ENCODE measurements at places on chromosomes 7 and 10.

GRCh38 chr10:96719200-96719599, 1.1 kb downstream of the PIK3AP1 start:
- no peak for DNase-seq

DNA sequence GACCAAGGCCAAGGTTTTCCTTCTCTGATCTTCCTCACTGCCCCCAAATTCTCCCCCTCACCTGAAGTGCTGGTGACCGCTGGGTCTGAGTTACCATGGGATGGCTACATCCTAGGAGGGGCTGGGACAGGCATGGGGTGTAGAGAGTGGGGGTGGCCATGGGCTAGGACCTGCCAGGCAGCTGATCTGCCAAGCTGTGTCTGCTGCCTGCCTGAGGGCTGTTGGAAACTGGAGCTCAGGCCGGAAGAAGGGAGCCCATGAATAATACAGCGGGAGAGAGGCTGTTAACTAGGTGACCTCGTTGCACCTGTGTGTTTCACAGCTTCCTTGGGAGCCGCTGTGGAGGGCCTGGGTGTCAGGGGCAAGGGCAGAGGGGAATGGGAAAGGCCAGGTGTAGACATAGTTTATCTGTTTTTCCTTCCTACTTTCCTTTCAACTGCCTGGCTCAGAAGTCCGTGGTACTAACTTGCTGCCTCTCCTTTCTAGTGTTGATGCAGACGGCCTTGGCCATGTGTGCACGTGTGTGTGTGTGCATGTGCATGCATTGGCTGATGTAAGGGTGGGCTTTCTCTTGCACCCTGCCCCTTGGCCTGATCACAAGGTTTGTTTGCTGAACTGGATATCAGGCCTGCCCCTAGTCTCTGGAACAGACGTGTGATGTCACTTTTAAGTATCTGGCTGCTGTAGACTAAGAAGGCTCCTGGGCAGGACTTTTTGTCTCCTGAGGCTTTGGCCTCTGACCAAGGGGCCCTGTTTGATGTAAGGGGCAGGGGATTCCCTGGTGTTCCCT, 11.9 kb downstream of the CDH23 start:
- no peak for DNase-seq

- no peak for DNase-seq
These were observed 54.1 kb downstream of the SLIT1 start for GRCh38 chr10:97131666-97132065.

GRCh38 chr7:72334698-72335097, 77.4 kb downstream of the CALN1 start:
- DNase-seq = no peak

GRCh38 chr10:3848775-3849635, 64.0 kb upstream of the KLF6 start:
- no peak for DNase-seq

DNA sequence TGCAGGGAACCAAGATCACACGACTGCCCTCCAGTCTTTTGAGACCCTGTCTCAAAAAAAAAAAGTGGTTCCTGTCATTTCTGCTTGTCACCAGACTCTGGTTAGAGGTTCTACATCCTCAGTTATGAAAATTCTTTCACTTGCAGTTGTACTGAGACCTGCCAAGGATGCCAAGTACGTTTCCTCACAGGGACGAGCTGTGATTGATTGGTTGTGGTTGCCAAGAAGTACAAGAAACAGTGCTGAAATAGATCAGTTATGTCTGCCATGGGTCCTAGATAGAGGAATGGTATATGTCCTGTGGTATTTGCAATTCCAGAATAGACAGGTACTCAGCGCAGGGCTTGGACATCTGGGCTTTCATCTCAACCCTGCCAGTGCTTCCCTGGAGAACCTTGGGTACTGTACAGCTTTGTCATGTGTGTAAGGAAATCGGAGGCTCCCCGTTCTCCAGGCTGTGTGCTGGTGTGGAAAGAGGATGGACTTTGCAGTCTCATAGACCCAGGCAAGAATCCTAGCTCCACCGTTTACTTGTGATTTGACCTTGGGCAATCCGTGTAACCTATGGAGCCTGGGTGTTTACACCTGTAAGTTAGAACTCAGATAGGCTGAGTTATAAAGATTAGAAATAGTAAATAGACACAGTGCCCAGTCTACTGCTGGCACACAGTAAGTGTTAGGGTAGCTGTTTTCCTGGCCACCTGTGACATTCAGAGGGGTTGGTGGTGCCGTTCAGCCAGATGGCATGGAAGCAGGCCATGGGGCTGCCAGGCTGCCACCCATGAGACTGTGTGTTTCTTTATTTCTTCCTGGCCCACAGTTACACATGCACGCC, 53.0 kb downstream of the COL13A1 start:
- DNase-seq = no peak

DNA sequence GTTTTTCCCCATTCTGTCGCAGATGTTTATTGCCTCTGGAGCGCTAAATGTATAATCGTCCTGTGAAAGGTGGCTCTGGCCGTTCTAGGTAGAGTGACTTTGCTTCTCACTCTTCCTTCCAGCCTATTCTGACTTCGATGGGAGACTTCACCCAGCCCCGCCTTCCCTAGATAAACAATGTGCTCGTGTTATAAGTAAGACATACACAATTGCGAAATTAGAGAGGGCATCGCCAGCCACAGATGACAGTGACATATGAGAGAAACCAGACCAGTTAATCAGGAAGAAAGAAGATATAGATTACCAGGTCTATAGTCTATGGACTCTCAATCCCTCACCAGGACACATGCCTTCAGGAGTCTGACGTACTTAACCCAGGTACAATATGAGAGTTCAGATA, 1050.5 kb upstream of the AUTS2 start:
- no peak for DNase-seq

DNA sequence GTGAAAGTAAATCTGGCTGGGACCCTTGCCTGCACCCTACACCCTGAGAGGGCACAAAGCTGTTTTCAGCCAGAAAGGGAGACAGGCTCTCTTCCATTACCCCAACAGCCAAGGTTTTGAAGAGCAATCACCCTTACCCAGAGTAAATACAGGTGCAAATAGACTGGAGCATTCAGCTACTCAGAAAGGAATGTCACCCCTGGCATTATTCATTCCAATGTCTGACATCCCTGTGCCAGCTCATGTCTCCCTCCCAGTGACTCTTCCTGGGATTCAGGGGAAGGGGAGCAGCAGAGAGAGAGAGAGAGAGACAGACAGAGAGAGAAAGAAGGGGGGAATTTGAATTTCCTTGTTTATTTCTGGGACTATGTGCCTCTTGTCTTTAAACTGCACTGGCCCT, 611.8 kb downstream of the SORCS3 start:
- DNase-seq = no peak

DNA sequence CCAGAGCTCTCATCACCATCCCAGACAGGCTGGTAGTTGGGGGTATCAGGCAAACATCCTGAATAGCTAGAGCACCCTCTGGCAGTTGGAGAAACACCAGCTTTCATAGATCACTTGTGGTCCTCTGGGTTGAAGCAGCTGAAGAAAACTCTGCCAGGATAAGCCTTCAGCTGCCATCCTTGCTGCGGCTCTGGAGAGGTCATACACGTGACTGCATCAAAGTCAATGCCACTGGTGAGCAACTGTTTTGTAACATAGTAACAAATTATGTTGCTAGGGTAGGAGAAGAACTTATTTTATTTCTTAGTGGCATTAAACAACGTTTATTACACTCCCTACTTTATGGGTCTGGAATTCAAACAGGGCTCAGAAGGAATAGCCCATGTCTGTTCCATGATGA, 19.2 kb upstream of the PANK1 start:
- DNase-seq = no peak

GRCh38 chr10:43417950-43418768, 9.2 kb upstream of the HNRNPF start:
- DNase-seq = peak; percentile 82

DNA sequence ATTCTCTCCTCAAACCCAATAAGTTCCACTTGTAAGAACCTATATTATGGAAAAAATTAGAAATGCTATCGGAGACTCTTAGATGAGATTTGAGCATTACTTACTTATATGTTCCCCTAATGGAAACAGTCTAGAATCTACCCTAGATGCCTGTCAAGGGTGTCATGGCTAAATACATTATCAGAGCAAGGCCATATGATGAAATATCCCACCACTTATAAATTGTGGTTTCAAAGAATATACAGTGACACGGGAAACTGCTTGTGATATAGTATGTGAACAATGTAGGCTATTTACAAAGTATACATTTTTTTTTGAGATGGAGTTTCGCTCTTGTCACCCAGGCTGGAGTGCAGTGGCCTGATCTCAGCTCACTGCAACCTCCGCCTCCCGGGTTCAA, 46.3 kb upstream of the CTBP2 start:
- no peak for DNase-seq

DNA sequence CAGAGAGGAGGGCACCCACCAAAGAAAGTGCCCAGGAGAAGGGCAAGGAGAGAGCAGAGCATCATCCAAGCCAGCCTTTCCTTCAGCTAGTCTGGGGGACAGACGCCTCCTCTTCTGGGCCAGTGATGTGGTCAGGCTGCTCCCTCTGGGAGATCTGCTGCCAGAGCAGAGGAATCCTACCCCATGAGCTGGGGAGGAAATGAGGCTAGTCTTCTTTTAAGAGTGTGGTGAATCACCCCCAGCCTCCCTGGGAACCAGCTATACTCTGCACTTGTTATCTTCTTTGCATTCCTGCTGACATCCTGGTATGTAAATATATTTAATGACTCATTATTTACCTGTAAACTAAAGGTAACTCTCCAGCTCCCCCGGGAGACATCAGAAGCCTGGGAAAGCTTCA, 41.6 kb upstream of the EPHB6 start:
- no peak for DNase-seq

DNA sequence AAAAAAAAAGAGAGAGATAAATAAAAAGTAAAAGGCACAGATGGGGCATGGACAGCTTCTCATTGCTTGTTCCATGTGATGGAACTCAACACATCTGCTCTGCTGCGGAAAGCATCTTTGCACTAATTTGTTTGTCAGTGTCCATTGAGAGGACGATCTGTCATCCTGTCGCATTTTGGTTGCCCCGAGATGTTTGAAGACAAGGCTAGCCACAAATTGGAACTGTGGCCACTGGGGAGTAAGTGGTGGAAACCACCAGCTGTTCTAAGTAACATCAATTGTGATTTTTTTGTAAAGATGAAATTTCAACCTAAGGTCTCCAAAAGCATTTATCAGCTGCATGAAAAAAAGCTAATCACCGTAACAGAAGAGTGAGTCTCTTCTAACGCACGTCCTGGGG, 312.7 kb downstream of the ADARB2 start:
- DNase-seq = no peak

DNA sequence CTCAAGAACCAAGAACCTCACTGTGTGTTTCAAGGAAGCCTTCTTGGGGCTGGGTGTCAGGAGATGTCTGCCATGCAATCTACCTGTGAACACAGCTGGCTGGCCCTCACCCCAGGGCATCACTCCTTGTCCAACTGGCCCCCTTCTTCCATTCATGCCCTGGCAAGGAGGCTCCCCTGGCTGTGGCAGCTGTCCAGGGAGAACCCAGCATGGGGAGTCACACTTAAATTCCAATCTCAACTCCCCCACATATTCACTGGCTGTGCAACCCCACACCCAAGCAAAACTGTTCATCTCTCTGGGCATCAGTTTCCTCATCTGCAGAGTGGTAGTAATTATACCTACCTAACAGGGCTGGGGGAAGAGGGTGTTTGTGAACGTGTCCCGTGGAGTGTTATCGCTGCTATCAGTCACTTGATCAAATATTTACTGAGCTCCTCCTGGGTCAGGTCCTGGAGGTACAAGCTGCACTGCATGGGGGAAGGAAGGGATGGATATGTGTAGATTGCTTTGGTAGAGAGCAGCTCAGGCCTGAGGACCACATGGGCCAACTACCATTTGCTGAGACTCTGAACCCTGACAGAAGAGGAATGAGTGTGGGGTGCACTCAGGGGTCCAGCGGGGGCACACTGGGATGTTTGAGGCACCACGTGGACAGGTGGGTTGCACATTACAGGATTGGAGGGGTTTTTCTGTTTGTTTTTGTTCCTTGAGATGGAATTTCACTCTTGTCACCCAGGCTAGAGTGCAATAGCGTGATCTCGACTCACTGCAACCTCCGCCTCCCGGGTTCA, 2.1 kb upstream of the GPRIN2 start:
- DNase-seq = no peak

- no peak for DNase-seq
These were observed 234.2 kb downstream of the PRPF18 start for GRCh38 chr10:13820964-13821337.

GRCh38 chr10:71103961-71104360, 108.4 kb upstream of the UNC5B start:
- DNase-seq = no peak

DNA sequence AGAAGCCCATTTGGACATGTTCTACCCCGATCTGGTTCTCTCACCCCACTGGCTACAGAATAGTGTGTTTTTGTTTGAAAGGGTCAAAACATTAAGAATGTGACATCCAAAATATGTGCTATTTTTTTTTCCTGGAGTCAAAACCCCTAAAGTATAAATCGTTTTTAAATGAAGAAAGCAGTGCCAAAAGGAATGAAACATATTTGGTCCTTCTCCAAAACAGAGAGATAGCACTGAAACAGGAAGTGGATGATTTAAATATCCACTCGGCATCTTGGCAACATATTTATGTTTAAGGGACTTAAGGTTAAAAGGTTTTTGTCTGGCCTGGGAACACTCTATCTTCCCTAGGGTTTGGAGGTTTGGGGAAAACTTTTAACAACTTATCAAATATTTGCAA, 32.3 kb downstream of the CALD1 start:
- no peak for DNase-seq

DNA sequence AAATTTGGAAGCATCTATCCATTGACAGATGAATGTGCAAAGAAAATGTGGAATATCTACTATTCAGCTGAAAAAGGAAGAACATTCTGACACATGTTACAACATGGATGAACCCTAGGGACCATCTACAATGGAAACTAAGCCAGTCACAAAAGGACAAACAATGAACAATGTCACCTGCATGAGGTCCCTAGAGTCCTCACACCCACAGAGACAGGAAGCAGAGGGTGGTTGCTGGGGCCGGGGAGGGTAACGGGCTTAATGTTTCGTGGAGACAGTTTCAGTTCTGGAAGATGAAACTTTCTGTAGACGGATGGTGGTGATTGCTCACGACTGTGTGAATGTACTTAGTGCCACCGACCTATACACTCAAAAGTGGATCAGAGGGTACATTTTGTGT, 282.9 kb downstream of the ADARB2 start:
- DNase-seq = no peak

- no peak for DNase-seq
These were observed 112.6 kb upstream of the ADAM12 start for GRCh38 chr10:126500866-126501265.

- DNase-seq = no peak
These were observed 11.8 kb downstream of the CTBP2 start for GRCh38 chr10:125148528-125148927.

DNA sequence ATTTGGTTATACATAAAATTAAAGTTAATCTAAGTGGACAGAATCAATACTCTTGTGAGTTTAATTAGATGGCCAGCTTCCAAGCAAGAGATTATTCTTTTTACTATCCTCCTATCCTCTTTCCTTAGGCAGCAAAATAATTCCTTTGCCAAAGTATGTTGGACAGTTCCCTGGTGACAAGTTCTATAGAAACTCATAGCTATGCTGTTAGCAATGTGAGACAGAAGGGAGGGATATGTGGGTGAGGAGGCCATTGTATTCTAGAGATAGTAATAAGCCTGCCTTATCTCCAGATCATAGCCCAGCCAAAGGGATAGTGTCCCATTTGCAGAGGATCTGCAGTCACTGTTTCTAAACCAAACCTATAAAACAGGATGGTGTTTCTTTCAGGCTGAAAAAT, 181.6 kb upstream of the HDAC9 start:
- DNase-seq = no peak

Measured in immature natural killer cell (primary cell).